ENCODE measurements at places on chromosomes 12 and 14.
A peak's percentile ranks its signal among the peaks of the same experiment; 100 is the strongest.

DNA sequence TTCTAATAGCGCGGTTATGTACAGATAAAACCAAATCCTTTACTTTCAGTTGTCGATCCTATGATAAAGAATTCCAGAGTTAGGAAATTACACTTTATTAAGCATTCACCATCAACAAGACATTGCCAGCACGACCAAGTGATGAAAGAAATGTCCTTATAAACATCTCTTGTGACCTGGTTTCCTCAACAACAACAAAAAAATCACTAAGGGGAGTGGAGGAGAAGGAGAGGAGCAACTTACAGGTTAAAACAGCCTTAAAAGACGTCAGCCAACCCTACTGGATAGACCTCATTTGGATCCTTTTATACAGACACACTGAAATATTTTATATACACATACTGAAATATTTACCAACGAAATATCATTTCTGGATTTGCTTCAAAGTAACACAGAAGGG lies 22.8 kb downstream of the SART3 start:
- DNase-seq = no peak

- DNase-seq = no peak
Measured at GRCh38 chr14:92759679-92760523, 11.5 kb upstream of the LGMN start.

DNA sequence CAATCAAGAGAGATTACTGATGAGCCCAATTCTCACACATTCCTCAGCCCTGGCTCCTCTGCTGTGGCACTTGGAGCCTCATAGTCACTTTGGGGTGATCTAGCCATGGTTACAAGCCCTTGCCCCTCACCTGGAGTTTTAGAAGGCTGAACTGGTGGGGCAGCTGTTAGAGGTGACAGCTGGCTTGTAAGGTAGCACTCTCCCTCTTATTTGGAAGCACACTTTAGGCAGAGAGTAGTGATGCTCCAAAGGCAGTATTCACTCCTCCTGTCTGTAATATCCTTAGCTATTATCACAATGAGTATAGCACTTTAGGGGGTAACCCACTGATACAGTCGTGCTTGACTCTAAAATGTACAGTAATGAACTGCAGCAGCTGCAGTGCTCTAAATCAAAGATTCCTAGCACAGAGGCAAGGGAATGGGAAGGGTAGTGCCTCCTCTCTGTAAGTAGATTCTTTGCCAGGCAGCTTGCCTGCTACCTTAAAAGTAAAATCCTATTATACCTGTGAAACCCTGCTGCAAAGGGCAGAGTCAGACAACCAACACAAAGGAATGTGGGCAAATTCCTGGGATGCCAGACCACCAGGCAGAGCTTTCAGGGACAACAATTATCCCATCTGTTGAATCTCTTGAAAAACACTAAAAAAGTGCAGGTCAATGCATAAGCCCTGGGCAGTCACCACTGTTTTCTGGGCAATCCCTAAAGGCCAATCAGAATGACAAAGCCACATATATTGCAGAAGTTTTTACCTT lies 336.3 kb downstream of the NOVA1 start:
- DNase-seq = no peak

DNA sequence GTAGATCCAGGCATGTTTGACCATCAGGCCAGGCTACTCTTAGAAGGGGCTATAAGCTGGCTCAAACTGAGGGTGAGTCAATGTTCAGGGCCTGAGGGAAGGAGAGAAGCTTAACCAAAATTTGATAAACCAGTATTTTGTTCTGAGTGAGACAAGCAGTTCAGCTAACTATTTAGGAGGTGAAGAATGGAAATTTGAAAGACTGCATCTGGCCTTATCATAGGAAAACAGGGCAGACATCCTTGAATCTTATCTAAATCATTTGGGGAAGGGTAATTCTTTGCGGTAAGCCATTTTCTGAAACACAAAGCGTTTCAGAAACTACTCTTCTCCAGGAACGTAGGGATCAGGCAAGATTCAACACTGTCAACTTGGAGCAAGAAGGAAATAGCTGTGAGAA lies 447.2 kb downstream of the SOX5 start:
- DNase-seq = no peak

DNA sequence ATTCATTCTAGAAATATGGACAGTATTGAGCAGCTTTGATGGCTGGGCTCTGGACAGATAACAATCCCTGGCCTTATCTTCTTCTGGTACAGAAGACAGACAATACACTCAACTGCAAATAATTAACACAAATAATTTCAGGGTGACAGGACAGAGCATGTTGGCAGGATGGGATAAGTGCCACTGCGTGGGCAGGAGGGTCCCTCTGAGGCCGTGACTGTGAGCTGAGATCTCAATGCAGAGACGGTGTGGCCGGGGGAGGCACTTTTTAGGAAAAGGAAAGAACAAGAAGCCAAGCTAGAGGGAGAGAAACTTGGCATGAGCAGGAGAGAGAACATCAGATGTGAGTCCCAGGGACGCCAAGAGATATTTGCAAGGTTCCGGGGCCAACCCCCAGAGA lies 8.1 kb downstream of the SYNE3 start:
- no peak for DNase-seq

- peak; percentile 16 for DNase-seq
Measured at GRCh38 chr12:116879509-116880212, 1.6 kb downstream of the HRK start.

DNA sequence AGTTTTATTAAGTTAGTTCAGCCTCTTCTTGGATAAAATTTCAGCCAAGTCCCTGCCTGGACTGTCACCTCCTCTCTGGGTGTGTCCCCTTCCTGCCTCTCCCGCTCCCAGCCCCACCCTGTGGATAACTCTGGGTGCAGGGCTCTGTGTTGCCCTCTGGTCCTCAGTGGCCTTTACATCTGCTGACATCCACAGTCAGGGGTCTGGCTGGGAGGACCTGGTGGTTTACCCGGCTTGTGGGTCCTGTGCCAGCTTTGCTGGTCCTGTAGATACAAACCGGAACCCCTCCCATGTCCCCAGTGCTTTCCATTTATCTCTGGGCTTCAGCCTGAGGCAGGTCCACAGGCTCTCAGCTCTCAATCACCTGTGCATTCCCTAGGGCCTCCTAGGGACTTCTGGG lies 28.9 kb upstream of the PLEKHG3 start:
- DNase-seq = no peak

DNA sequence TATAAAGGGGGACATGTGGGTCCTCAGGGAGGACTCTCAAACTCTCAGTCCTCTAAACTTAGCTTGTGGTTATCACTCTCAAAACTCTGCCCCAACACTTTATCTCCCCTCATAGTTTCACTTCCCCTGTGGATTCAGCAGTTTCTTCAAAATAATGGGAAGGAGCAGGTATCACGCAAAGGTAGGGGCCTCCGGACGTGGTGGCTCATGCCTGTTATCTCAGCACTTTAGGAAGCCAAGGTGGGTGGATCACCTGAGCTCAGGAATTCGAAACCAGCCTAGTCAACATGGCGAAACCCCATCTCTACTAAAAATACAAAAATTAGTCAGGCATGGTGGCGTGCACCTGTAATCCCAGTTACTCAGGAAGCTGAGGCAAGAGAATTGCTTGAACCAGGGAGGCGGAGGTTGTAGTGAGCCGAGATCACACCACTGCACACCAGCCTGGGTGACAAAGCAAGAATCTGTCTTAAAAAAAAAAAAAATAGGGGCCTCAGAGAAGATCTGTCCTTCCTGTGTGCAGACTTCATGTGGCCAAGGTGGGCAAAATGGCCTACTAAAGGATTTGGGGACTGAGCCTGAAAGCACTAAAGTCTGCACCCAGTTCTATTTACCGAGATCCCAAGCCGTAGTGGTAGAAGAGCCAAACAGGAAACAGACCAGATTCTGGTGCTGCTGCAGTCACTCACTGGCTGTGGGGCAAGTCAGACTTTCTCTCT lies 6.4 kb downstream of the ITGB7 start:
- no peak for DNase-seq

DNA sequence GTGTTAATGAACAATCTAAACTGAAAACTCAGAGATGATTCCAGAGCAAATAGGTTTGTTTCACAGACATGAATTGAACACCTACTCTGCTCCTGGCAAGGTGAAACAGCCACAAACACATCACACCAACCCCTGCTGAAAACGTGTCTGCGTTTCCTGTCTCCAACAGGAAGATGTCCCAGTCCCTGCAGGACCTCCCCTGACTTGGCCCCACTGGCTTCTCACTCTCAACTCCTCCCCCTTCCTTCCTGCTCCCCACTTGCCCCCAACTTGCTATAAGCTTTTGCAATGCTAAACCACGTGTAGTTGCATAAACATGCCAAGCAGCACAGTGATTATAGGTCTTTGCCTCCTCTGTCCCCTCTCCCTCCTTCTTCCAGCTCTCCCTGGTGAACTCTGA lies 567.6 kb downstream of the BCL11B start:
- no peak for DNase-seq

GRCh38 chr14:92513204-92513965 lies at the start of gene RIN3:
Gene RIN3 (plus strand): TSS chr14:92513781. CDS start chr14:92513933, 152 bp downstream.
- DNase-seq = no peak

- DNase-seq = no peak
Measured at GRCh38 chr12:120960657-120961056, 17.7 kb upstream of the HNF1A start.

DNA sequence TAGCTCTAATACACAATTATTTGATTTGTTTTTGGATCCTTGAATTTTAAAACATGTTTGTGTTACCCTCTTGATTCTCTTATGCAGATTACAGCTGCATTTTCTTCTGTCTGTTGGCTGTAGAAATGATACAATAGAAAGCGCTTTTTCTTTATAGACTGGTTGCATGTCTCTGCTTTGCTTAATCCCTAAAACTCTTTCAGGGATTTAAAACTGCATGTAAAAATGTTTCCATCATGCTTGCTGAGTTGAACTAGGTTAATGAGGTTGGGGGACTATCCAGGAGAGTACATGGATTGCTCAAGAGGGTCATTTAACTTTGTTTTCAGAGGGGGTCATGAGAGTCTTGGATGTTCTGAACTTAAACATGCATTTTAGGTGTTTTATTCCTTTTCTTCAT lies 166.4 kb upstream of the IFNG-AS1 start:
- no peak for DNase-seq

GRCh38 chr12:101087920-101088319 lies 122.1 kb downstream of the SLC5A8 start:
- DNase-seq = no peak

GRCh38 chr14:49882826-49883694 lies 9.8 kb upstream of the ARF6 start:
- DNase-seq = no peak

DNA sequence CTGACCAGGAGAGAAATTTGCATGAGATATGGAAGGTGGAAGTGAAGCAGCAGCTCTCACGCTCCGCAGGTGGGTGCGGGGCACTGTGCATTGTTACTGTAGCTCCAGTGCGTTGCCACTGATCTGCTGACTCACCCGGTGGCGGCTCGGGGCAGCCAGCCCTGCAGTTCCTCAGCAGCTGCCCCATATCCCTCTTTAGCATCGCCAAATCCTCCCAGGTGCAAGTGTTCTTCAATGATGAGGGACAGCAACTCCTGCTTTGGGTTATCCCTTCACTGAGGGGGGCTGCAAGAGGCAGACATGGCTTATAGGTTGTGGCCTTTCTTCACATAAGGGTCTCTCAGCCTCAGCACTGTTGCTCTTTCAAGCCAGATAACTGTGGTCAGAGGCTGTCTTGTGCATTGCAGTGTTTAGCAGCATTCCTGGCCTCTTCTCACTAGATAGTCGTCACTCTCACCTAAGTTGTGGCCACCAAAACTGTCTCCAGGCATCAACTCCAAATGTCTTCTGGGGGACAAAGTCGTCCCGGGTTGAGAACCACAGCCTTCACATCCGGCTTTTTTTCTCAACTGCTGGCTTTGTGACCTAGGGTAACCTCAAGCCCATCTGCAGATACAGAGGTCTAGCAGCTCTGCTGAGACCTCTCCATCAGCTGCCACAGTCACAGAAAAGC lies 180.8 kb downstream of the EFCAB11 start:
- DNase-seq = no peak

GRCh38 chr14:89921346-89921745 lies 33.2 kb downstream of the EFCAB11 start:
- DNase-seq = no peak

DNA sequence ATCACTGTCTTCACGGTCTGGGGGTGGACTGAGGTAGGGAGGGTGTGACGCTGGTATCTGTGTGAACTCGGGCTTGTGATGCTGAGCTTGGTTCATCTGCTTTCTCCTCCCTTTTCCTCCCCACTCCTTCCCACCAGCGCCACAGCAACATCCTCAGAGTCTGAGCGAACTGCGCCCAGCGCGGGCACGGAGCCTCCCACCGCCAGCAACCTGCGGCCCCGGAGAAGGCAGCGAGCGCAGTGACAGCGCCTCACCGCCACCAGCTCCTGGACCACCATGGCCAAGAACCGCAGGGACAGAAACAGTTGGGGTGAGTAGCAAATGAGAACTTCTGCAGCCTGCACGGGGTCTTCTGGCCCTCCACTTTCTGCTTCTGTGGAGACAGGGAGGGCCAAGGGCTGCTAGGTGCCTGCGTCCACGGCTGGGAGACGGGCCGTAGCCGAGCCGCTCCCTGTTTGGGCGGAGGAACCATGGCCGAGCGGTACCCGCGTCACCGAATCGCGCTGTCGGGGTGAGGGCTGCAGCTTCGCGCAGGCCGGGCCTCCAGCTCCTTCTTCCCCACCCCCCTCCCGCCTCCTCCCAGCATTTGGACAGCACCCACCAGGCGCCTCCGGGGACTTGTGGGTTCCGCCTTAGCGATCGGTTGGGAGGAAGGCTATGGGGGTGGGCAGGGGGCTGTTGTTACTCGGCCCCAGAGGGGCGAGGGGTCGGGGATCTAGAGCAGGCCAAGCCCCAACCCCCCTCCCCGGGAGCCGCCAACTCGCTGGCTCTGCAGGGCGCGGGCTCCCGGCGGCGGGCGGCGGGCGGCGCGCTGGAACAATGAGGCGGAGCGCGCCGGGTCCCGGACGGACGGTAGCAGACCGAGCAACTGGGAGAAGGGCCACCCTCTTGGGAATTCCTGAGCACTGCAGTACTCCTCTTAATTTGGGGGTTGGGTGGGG lies at the start of gene ATL1:
ATL1 (plus strand) TSS at position 156 of the 941 bp plus-strand sequence; CDS start at position 277, 121 bp downstream.
- DNase-seq = peak; percentile 70

- no peak for DNase-seq
Measured at GRCh38 chr12:120429368-120429767, 8.5 kb upstream of the COX6A1 start.

- DNase-seq = no peak
Measured at GRCh38 chr14:96790706-96791105, 6.5 kb upstream of the VRK1 start.

GRCh38 chr12:122726080-122726558 lies 4.5 kb downstream of the HCAR1 start:
- no peak for DNase-seq

- no peak for DNase-seq
Measured at GRCh38 chr14:34782031-34782430, 67.6 kb upstream of the CFL2 start.

GRCh38 chr12:16603260-16603915 lies 2.6 kb downstream of the LMO3 start:
- no peak for DNase-seq

DNA sequence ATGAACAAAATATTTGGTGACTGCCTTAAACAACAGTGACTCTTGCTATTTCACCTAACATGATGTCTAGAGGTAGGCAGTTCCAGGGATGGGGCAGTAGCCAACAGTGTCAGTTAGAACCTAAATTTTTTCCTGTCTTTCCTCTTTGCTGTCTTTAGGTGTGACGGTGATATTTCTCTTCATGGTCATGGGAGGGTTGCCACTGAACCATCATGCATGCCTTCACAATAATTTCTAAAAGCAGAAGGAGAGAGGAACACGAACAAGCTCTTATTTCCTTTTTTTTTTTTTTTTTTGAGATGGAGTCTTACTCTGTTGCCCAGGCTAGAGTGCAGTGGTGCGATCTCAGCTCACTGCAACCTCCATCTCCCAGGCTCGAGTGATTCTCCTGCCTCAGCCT lies 2.4 kb downstream of the CCDC63 start:
- DNase-seq = no peak

- DNase-seq = no peak
Measured at GRCh38 chr12:11661491-11662089, 12.1 kb downstream of the ETV6 start.

GRCh38 chr14:35046751-35047536 lies 872 bp downstream of the FAM177A1 start:
- no peak for DNase-seq

Data from NCI-H446 (cell line).